ENCODE measurements at places on chromosomes 1 and 21.

GRCh38 chr1:183079712-183080388 is 56.6 kb downstream of the LAMC1 start:
- DNase-seq, result no peak

- DNase-seq, result no peak
Measured at GRCh38 chr1:89269277-89269676, 3.4 kb downstream of the GBP5 start.

DNA sequence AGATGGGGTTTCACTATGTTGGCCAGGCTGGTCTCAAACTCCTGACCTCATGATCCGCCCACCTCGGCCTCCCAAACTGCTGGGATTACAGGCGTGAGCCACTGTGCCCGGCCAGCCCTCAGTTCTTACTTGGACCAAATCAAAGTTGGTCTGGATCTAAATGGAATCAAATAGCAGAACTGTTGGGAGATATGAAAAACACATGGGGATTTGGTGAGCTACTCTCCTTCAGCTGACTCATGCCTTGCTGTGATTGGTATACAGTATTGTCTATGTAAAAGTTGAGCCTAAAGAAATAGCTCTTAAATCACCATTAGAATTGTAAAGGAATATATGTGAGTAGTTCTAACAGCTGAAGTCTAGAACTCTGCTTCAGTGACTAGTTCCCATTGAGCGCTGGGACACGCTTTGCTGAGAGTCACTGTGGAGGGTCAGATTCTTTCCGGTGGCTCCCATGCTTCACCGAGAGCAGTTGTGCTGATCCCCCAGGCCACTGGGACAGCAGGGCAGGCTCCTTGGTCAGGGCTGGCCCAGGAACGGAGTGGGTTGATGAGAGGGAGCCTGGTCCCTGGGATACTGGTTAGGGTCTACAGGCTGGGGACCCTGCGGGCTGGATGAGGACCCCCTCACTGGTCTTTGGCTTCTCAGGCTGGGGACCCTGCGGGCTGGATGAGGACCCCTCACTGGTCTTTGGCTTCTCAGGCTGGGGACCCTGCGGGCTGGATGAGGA is 14.0 kb downstream of the PKNOX1 start:
- DNase-seq, result no peak

DNA sequence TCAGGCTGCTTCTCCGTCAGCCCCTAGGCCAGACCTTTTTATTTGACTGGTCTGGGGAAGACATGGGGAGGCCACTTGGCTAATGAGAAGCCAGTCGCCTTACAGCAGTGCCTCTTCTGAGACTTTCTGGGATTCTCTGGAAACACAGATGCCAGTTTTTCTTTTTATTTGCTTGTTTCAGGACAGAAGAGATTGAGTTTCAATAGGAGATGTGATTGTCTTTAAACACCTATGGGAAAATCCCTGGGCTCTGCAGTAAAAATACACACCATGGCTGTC is 15.4 kb upstream of the BTG2 start:
- DNase-seq, result no peak

DNA sequence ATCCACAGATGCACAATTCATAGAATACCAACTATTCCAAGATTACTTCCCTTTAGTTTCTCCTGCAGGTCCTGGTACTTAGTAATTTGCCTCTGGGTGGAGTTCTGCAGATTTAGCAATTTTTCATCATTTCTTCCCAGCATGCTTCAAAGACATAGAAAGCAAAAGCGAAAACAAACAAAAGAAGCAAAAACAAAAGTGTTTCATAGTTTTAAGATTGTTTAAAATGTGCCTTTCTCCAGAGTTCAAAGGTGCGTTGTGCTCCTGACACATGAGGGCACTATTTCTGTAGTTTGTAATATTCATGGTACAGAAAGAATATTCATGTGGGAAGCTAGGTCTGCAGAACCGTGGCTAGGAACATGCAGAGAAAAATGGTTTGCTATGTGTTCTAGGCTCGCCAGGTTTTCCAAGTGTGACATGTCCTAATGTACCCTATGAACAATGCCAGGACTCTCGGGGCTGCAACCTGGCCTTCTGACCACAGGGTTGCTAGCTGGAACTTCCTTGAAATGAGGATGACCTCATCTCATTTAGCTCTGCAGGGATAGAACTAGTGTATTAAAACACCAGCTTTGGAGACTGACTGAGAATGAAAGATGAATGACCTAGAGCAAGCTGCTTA is 30.0 kb upstream of the RCSD1 start:
- DNase-seq, result peak; percentile 3

DNA sequence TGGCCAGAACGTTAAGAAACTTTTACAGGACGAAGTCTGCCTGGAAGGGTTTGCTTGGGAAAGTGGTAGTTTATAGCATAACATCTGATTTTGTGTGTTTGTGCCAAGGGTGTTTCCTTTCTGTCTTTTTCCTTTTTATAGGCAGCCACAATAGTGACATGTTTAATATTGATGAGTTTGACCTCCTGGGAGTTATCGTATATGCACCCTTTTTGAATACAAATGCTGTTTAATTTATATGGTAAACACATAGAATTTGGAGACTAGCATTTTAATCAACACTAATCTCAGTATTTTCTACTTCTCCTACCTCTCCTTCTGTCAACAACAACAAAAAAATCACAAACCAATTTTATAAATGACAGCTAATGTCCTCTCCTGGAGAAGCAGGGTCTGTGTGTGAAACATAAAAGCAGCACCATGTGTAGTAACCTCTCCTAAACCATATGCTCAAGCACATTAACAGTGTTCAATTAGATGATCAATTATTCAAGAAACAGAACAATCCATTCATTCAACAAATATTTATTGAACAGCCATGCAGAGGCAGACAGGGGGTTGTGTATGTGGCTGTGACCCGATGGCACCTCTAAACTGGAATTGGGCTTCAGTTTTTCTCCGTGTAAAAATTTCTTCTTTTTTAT is 604 bp upstream of the FMN2 start:
- no peak for DNase-seq

- DNase-seq, result no peak
Measured at GRCh38 chr1:240586006-240586405, 25.9 kb downstream of the GREM2 start.

DNA sequence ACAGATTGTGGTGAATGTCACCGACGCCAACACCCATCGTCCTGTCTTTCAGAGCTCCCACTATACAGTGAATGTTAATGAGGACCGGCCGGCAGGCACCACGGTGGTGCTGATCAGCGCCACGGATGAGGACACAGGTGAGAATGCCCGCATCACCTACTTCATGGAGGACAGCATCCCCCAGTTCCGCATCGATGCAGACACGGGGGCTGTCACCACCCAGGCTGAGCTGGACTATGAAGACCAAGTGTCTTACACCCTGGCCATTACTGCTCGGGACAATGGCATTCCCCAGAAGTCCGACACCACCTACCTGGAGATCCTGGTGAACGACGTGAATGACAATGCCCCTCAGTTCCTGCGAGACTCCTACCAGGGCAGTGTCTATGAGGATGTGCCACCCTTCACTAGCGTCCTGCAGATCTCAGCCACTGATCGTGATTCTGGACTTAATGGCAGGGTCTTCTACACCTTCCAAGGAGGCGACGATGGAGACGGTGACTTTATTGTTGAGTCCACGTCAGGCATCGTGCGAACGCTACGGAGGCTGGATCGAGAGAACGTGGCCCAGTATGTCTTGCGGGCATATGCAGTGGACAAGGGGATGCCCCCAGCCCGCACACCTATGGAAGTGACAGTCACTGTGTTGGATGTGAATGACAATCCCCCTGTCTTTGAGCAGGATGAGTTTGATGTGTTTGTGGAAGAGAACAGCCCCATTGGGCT is 3.0 kb downstream of the CELSR2 start:
- no peak for DNase-seq

DNA sequence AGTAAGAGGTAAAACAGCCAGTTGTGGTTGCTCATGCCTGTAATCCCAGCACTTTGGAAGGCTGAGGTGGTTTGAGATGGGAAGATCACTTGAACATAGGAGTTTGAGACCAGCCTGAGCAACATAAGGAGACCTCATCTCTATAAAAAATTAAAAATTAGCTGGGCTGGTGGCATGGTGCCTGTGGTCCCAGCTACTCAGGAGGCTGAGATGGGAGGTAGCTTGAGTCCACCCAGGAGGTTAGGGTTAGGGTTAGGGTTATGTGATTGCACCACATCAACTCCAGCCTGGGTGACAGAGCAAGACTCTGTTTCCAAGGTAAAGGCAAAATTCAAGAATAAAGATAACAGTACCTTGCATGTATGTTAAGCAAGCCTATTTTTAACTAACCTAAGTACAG is 3.5 kb downstream of the SAMSN1 start:
- no peak for DNase-seq

DNA sequence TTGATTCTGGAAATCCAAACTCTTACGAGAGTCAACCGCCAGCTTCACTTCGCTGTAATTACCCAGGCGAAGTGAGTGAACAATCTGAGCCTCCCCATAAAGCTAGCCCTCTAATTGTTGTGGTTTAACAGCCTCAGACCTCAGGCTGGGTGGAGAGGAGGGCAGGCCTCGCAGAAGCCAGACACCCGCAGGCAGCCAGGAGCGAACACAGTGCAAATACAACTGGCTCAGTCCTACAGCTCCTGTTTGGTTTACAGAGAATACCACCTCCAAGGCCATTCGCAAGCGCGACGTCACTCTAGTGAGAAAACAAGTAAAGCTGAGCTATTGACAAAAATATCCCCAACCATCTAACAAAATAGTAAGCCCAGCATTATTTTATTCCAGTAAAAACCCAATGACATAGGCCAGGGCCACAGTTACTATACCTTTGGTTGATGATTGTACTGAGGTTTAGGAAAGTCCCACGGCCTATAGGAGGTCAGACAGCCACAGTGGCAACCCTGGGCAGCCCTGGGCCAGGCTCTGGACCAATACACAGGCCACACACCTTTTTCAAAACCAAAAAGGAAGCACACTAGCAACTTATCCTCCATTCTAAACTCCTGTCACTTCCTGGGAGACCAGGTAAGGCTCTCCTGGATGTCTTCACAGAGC is 163.3 kb downstream of the ETS2 start:
- DNase-seq, result no peak

DNA sequence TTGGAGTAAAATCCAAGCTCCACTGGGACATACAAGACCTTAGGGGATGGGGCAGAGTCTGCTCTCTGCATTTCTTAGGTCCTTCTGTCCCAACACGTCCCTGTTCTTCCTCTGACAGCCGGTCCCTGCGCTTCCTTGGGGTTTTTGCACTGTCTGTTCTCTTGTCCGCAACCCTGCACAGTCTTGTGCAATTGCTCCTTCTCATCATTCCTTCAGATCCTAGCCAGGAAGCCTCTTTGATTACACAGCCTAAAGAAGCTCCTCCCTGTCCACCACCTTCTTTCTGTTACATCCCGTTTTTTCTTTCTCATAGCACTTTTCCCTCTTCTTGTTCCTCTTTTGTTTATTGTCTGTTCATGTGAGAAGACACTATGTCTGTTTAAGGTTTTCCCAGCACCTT is 19.9 kb downstream of the ACOT11 start:
- DNase-seq, result no peak

GRCh38 chr1:236144033-236144432 is 1.7 kb downstream of the GPR137B start:
- no peak for DNase-seq

DNA sequence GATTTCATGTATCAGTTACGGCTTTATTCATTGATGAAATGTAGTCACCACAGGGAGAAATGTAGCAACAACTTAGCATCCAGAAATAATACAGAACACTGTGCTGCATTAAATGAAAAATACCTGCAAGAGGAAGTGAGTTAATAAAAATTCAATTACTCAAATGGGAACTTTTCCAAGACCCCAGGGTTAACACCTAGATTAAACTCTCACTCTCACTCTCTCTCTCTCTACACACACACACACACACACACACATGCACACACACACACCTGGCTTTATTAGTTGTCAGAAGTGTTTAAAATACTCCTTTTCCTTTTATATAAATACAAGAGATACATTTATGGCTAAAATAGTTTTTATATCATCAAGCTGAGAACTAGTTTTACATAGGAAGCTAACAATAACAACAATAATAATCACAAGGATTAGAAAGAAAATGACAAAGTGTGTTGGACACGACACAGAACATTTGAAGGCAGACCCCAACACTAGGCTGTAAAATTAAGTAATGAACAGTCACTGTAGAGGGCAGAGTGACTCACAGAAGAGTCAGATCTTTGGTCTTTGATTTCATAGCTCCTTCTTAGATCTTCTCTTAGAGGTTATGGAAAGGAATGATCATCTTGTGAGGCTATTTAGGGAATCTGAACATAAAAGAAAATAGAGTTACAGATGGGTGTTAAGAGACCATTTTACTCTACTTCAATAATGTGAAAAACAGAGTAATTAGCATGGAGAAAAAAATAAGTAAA is 1266.0 kb upstream of the ADGRL2 start:
- no peak for DNase-seq

GRCh38 chr1:223319905-223320580 is 43.9 kb downstream of the SUSD4 start:
- no peak for DNase-seq

GRCh38 chr1:113205980-113206766 is 133.2 kb downstream of the LRIG2 start:
- DNase-seq, result no peak

DNA sequence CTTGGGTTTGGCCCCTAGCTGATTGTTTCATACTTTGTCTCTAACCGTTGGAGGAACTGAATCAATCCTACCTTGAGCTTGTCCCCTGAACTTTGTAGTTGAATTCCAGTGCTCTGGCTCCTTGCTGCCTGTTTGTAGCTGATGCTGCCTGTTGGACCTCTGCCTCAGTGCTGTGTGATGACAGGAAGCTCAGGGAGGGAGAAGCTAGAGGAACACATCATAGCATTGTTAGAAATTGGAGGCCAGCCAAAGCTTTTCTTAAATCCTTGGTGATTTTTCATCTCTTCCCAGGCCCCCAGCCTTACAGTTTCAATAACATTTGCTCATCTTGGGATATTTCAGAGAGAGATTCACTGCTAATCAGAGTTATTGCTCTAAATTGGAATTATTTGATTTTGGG is 34.0 kb downstream of the MACF1 start:
- DNase-seq, result no peak

GRCh38 chr1:213389061-213389581 is 338.1 kb downstream of the RPS6KC1 start:
- DNase-seq, result no peak

GRCh38 chr21:44507673-44508425 is 32.1 kb downstream of the KRTAP10-1 start:
- no peak for DNase-seq

DNA sequence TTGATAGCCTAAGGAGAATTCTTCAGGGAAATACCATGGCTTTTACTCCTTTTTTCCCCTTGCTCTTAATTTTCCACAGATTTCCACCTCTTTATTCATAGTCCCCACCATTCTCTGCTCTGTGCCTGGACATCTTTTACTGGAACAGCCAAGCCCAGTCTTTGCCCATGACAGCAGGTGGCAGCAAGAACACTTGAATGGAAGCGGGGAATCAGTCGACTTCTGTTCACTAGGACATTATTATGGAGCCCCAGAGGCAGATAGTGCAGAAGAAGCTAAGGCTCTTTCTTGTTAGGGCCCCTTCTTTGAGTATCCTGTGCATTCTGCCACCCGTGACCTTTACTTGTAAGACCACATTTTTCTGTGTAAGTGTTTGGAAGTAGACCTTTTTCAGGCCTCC is 6.3 kb downstream of the OR14I1 start:
- DNase-seq, result no peak

All from activated T-cell treated with anti-CD3 and anti-CD28 coated beads for 1 hour (primary cell).